Progenitor cell of endocrine pancreas (in vitro differentiated cells): ENCODE measurements at places on chromosomes 13 and 19. TPM values are rescaled to one million over a fixed set of nuclear protein-coding genes. Genes with fewer than 3 reads are reported as not detected.

- no peak for DNase-seq
Measured at GRCh38 chr19:47190167-47190727, 40.8 kb downstream of the BBC3 start.

- no peak for DNase-seq
Measured at GRCh38 chr13:113402471-113403254, 38.7 kb upstream of the GRTP1 start.

GRCh38 chr13:25905611-25906010 is 146.2 kb downstream of the SHISA2 start:
- DNase-seq, result no peak

KASH5 gene
- not detected in 2 replicates for total RNA-seq

IZUMO4 gene
- total RNA-seq, result 15.9 and 16.5 TPM in 2 replicates

KCTD4 gene
- not detected in 2 replicates for total RNA-seq

ZNF416 gene
- total RNA-seq, result 7.2 and 8.6 TPM in 2 replicates

PCDH9 gene
- 1.7 and 2.3 TPM in 2 replicates for total RNA-seq

STOML3 gene
- not detected in 2 replicates for total RNA-seq

SBNO2 gene
- total RNA-seq, result 40.9 and 43.2 TPM in 2 replicates

SLC44A2 gene
- 159 and 164 TPM in 2 replicates for total RNA-seq

RNF225 gene
- total RNA-seq, result 0.42 TPM in 1 of 2 replicates, not detected in the other
